ENCODE measurements at places on chromosomes 2 and 18.

- DNase-seq: no peak
These were observed 178.2 kb downstream of the SUCLG1 start for GRCh38 chr2:84280873-84281272.

- DNase-seq: no peak
These were observed 269.3 kb downstream of the ALPK2 start for GRCh38 chr18:58359620-58360019.

DNA sequence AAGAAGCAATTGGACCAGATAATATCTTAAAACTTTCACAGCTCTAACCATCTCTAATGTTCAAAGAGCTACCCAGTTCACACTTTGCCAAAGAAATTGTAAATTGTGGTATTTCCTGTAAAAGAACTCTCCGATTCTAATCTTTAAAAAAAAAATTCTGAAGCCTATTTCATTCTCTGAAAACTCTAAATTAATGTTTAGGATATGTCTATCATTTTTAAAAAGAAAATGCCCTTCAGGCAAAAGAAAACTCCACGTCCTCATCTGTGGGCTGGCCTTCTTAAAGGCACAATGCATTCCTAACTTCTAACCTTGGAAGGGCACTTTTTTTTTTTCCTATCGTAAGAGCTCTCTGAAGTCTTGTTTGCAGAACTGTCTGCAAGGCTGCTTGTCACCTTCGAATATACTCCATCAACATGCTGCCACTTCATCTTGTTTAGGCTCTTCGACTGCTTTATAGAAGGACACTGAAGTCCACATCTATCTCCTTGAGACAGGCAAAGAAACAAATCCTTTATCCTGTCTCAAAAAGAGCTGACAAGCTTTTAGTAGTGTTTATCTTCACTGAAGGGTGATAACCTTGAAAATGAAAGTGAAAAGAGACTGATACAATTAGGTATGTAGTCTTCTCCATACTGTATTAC lies 124.3 kb upstream of the SLC39A10 start:
- no peak for DNase-seq

GRCh38 chr2:202135091-202135874 lies 62.2 kb downstream of the KIAA2012 start:
- DNase-seq: no peak

- no peak for DNase-seq
These were observed 104.9 kb downstream of the ACVR1 start for GRCh38 chr2:157771234-157771633.

DNA sequence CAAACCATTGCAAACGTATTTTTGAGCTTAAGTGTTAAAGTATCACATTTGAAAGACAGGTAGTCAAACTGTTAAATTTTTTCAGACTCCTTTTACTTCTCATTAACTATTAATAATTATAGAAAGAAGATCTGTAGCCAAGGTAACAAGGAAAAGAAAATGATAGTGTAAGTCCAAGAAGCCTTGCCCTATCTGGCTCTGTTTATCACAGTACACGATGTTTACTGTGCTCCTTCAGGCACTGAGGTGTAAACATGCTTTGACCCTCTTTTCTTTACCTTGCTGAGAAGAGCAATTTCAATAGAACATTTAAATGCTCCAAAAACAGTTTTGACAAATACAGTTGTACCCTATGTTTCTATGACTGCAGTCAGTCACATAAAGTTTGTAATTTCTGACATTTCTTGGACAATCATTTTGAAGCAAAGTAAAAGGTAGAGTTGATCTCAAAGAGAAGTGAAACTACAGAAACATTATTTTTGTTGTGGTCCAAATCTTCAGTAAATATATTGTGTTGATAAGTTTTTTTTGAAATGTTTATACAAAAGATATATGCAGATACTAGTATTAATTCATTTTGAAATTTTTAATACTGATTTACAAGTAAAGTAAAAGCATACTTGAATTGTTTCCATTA lies 152.6 kb upstream of the KYNU start:
- DNase-seq: no peak

DNA sequence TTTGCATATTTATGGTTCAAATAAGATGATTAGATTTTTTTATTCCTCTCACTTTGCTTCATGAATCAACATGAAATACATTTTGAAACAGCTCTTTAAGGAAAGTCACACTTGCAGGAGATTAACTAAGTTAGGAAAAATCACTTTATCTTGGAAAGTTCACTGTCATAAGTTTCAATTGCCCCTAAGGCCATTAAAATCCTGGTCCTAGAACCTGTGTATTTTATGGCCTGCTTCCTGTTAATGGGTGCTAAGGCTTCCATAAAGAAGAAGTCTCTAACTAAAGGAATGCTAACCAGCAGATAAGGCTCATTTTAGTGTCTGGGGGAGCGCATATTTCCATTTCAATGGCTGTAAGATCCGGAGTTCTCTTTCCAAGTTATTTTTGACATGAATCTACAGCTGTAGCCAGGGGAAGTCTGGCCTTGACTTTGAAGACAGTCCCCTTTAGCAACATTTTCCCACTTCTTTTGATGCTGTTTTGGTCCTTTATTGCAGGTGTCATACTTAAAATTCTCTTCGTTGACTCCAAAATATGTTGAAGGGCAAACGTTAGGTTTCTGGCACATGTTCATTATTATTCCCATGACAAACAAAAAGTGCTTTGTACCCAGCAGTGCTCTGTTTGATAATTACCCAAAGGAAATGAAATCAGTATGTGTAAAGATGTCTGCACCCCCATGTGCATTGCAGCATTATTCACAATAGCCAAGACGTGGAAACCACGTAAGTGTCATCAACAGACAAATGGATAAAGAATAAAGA lies 34.4 kb upstream of the SH3BP4 start:
- peak; percentile 30 for DNase-seq

DNA sequence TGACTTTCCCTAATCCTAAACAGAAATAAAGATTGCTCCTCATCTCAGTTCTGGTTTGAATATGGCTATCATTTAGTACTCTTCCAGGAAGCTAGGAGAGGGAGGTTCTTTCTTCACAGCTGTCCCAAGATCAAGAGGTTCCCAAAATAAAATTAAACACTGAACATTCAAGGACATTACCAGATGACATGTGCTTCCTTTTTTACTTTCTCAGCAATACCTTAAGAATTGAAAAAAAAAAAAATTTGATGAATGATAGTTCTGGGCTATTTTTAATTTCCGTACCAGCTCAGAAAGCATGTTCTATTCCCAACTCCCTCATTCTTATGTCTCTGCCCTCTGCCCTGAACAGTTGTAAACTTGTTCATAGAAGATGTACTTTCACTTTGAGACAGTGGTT lies 61.7 kb upstream of the MYL1 start:
- DNase-seq: no peak

DNA sequence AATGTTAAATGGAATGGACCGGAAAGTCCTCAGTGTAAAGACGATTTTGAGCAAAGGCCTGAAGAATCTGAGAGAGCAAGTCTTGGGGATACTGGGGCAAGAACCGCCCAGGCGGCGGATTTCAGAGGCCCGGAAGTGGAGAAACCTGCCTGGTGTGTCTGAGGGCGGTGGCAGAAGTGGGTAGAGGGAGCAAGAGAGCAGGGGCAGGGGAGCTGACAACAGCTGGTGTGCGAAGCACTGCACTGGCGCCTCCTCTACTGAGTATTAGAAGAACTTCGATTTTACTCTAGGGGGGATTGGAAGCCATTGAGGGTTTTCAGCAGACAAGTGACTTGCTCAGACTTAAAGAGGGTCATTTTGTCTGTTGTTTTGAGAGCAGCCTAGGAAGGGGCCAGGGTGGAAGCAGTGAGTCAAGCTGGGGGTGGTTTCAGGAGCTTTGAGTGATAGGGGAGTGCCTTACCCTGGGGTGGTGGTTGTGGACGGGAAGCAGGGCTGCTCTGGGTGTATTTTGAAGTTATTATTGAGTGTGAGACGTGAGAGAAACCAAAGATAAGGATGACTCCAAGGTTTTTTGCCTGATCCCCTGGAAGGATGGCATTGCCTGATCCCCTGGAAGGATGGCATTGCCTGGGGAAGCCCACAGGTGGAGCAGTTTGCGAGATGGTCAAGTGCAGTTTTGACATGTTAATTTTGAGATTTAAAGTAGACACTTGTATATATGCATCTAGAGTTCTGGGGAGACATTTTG lies 52.5 kb downstream of the ZNF236 start:
- no peak for DNase-seq

DNA sequence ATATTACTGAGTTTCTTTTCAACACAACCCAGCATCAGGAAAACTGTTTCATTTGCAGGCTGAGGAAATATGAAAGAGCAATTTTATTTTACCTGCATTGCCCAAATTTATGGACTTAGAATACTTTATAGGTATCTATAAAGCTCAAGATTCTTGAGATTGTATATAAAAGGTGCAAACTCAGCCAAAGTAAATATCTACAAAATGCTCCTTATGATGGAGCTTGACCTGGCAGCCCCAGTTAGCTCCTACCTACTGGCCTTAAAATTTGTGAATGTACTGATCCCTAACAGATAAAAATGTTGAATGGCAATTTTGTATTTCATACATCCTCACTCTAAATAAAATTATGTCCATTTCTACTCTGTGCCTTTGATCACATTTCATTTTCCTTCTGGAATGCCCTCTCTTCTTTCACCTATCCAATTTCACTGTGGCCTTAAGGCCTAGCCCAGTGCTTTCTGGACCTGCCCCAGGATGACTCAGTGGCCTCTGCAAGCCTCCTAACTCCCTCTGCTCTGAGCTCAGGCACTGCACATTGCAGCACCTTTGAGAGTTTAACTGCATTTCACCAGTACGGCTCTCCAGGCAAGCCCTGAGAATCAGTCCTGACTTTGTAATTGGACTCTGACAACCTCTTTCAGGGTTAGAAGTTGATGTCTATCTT lies 125.9 kb downstream of the ANTXR1 start:
- no peak for DNase-seq

Data from HAP-1 (cell line).